ENCODE measurements at places on chromosomes 11 and 22.

- DNase-seq = peak; percentile 2
Measured at GRCh38 chr11:131867457-131868257, 497.2 kb downstream of the NTM start.

DNA sequence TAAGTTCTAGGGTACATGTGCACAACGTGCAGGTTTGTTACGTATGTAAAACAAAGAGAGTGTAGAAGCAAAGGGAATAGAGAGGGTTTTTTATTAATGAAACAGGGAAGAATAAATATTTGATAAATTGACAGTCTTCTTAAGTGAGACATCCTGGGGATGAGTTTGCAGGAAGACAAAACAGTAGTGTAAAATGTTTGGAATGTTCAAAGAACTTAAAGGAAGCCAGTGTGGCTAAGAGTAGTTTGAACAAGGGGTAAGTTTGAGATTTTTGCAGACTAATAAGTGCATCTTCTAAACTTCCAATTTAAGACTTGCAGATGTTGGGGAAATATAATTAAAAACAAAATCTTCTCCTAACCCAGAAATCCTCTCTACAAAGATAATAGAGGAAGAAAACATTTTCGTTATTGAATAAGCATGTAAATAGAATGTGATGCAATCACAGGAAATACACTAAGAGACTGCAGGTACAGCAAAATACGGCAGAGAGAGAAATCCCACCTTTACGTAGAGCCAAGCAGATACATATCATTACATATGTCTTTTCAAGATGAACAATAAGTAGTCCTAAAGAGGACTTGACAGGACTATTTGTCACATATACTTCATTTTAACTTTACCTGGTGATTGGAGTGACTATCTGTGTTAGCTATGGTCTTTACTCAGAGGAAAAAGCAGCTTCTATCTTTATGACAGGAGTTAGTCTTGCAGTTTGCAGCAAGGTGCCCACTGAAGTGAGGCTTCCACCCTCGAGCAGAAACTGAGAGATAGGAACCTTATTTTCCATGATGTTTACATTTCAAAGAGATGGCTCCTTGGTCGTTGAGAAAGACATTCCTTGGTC, 402.1 kb downstream of the CNTN5 start:
- DNase-seq = no peak

GRCh38 chr11:113240790-113241635, 73.4 kb upstream of the TTC12 start:
- DNase-seq = no peak

- peak; percentile 18 for DNase-seq
Measured at GRCh38 chr11:100575860-100576717, 111.0 kb upstream of the ARHGAP42 start.

- DNase-seq = no peak
Measured at GRCh38 chr11:33696931-33697638, 3.5 kb downstream of the C11orf91 start.

DNA sequence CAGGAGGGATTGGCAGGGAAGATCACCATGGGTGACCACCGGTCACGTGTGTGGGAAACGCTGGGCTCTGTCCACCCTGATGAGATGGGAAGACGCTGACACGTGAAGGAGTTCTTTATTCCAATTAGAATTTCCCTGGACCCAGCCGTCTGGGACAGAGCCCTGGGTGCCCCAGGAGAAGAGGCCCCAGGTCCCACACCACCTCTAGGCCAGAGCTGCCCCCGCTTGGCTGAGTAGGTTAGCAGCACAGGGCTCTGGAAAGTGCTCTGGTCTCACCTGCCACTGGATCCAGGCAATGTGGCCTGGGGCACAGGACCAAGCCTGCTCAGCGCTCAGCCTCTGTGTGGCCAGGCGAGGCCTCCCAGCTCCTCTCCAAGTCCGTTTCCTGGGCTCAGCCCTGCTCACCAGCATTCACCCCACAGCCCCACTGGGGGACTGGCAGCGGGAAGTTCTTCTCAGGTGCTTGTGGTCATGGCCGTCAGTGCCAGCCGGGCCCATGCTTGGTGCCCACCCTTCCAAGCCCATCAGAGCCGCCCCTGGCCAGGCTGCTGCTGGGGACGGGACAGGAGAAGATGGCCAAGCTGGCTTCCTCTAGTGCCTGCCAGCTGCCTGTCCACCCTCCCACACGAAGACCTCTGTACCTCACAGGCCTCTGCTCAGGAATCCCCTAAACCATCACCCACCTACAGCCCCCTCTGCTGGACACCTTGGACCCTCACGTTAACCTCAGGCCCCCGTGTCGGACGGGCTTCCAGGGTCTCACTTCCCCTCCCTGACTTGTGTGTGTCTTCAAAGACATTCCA, 62.5 kb upstream of the FGF3 start:
- no peak for DNase-seq

DNA sequence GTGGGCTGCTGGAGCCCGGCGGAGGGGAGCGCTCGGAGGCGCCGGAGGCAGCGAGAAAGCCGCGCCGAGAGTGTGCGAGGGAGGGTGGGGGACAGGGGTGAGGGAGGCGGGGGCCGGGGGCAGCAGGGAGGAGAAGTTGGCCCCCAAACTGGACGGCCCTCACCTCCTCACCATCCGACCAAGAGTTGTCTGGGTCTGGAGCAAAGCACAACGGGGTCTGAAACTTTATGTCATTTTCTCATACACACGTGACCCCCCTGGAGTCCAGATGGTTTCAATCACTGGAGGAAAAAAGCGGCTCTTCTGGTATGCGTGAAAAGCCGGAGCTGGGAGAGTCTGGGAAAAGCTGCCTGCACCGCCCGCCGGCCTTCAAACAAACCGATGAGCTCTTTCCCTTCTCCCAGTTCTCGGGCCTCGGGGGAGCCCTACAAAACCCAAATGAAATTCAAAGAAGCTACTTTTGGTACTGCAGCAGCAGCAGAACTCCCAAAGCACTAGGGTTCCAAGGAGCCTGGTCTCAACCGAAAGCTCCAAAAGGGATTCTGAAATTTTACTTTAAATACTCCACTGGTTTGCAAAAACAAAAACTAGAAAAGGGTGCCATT, 39.7 kb upstream of the AKIP1 start:
- DNase-seq = no peak

- DNase-seq = no peak
Measured at GRCh38 chr11:66157182-66157864, 87.3 kb downstream of the PACS1 start.

DNA sequence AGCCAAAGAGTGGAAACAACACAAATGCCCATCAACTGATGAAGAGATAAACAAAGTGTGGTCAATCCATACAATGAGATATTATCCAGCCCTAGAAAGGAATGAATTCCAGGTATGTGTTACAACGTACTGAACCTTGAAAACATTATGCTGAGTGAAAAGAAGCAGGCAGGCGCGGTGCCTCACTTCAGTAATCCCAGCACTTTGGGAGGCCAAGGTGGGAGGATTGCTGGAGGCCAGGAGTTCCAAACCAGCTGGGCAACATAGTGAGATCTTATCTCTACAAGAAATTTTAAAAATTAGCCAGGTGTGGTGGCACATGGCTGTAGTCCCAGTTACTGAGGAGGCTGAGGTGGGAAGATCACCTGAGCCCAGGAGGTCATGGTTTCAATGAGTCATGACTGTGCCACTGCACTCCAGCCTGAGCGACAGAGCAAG, 24.6 kb upstream of the TESMIN start:
- no peak for DNase-seq

- DNase-seq = peak; percentile 80
Measured at GRCh38 chr11:118914178-118914918, 11.4 kb downstream of the BCL9L start.

GRCh38 chr11:9169595-9170295, 78.3 kb upstream of the SCUBE2 start:
- DNase-seq = no peak

DNA sequence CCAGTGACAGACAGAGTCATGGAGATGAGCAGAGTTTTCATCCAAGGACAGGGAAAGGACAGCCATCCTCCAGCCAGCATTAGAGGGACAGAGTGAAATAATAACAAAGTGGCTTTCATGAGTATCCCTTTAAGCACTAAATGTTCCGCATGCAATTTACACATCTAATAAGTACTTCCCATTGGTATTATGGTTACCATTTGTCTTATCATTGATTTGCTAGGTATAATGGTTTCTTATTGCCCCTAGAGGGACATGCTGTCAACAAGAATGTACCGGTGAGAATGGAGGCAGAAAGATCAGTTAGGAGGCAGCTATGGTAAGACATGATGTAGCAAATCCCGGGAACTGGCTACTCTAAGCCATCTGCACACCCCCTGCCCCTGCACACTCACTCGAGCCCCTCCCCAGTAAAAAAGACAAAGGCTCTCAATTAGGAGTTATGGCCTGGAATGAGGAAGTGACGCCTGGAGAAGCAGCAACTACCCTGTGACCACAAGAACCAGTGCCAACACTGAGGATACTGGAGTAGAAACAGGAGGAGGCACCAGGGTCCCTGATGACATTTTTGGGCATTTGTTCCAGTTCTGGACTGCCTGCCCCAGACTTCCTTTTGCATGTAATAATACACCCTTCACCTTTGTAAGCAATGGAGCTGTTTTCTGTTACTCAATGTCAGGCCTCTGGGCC, 30.2 kb upstream of the HMGXB4 start:
- DNase-seq = no peak

GRCh38 chr11:3036419-3036818, 20.8 kb downstream of the CARS1 start:
- no peak for DNase-seq

DNA sequence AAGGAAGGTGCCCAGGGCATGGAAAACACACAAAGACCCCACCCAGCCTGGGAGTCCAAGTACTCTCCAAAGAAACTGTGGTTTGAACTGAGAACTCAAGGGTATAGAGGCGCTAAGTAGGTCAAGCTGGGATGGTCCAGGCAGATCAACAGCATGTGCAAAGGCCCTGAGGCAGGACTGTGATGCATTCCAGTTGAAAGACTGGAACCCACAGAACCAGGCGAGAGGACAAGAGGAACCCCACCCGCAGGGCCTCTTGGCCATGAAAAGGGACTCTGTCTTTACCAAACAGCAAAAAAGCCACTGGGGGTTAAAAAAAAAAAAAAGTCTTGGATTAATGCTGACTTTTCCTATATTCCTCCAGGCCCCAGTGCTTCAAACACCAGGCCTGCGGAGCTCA, 14.3 kb downstream of the CARD10 start:
- DNase-seq = no peak

DNA sequence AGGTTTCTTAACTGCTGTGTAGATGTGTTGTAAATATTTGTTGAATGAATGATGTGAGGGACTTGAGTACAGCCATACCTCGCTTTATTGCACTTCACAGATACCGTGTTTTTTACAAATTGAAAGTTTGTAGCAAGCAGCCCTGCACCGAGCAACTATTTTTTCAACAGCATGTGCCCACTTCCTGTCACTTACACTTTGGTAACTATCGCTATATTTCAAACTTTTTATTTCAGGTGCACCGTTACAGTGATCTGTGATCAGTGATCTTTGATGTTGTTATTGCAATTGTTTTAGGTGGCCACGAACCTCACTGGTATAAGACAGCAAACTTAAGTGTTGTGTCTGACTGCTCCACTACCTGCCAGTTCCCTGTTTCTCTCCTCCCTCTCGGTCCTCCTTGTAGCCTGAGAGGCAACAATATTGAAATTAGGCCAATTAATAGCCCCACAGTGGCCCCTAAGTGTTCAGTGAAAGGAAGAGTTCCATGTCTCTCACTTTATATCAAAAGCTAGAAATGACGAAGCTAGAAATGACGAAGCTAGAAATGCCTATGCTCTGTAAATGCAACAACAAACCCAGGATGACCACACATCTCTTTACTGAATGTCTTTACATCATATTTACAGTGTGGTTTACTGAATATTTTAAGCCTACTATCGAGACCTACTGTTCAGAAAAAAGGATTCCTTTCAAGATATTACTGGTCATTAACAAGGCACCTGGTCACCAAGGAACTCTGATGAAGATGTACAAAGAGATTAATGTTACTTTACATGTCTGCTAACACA, 1.0 kb downstream of the SFI1 start:
- peak; percentile 61 for DNase-seq

DNA sequence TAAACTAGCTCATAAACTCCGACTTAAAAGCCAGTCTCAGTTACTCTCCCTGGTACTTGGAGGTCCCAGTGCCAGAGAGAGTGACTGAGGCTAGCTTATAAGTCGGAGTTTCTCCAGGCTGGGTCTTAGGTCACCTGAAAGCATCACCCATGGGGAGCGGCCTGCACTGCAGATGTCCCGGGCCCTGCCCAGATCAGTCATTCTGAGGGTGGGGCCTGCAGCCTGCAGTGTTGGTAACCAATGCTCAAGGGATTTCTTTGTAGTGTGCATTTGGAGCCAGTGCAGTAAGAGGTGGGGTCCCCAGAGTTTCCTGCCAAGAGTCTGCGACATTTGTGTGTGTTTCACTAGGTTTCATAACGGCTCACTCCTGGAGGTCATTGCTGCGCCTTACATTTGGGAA, 14.8 kb downstream of the TAB1 start:
- DNase-seq = no peak

All from CD4-positive, alpha-beta T cell treated with Interleukin-17A for 1 hour (primary cell).